ENCODE measurements at places on chromosomes 5 and 9. TPM values are rescaled to one million over a fixed set of nuclear protein-coding genes. Genes with fewer than 3 reads are reported as not detected.

DNA sequence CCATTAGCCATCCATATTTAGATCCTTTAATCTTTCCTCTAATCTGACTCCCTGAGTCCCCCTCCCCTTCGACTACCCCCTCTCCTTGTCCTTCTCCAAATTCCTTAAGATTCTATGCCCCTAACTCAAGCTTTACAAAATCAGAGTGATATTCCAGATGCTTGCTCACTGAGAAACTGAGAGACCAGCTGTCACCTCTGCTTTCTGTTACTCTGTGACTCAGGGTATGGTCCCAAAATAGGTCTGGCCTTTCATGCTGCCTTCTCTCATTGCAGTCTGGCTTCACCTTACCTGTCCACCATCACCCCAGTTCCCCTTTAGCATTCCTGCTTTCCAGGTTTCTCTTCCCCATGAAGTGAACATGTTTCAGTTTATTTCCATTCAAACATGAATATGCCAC, 383.3 kb upstream of the SLC30A5 start:
- DNase-seq: no peak

GRCh38 chr9:79256691-79257213, 315.0 kb upstream of the TLE4 start:
- DNase-seq: no peak

DNA sequence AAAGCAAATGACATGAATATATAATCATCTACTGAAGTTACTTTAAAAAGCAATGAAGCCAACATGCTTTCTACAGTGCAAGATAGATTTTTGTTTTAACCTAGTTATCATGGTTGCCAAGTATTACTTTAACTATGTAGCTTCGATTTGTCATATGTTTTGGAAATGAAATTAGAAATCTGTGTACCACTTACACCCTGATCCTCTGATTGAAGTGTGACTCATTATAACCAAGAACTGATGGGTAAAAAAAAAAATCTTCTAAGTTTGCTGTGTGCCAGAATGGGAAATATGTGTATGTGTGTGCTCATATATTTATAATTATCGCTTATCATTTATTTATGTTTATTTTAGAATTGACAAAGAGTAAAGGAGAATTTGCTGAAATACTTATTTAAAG, 9.1 kb upstream of the CDC42SE2 start:
- DNase-seq: no peak

GRCh38 chr5:141094481-141095262, at the start of gene PCDHB2:
PCDHB2 (plus strand) TSS chr5:141094615; CDS start chr5:141094791, 176 bp downstream.
- no peak for DNase-seq

GRCh38 chr9:3200331-3200774, 325.4 kb downstream of the RFX3 start:
- no peak for DNase-seq

DNA sequence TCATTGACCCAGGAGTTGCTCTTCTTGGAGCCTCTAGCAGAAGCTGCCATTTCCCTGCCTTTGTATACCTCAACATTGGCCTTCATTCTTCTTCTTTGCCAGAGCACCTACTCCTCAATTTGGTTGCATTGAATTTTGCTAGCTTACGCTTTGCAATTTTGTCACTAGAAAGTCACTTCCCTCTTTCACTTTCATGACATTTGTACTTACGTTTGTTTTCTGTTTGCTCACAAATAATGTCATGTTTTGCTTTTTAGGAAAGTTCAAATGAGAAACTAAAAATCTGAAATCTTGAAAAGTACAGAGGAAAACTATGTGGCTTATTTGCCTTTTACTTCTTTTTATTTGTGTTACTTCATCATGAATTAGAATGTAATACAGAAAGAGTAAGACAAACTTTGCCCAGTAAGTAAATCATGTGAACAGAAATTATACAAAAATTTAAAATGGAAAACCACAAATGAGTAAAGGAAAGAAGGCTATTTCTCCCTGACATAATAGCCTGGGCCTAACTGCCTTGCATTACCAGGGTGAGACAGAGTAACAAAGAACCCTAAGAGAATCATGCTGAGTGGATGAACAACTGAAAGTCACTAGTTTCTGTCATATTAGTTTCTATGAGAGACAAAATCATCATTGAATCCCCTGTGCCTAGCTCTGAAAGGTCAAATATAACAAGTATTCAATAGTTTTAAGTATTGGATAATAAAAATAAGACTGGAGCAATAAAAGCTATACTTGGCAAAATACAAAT, 7.4 kb upstream of the IFNA1 start:
- DNase-seq: no peak

DNA sequence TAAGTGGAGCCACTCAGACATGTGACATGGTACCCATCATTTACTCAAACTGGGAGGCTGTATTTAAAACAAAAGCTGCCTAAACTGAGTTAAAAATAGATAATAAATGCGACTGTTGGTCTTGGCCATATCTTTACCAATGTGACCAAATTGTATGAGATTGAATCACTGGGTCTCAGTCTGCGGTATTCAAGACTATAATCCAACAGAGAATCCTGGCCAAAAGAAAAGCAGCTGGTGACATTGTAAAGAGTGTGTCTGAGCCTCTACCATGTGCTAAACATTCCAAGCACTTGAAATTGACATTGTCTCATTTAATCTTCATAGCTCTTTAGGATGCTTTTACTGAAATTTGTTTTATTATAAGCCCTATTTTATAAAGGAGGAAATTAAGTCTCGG, 282.6 kb downstream of the ZNF608 start:
- no peak for DNase-seq

DNA sequence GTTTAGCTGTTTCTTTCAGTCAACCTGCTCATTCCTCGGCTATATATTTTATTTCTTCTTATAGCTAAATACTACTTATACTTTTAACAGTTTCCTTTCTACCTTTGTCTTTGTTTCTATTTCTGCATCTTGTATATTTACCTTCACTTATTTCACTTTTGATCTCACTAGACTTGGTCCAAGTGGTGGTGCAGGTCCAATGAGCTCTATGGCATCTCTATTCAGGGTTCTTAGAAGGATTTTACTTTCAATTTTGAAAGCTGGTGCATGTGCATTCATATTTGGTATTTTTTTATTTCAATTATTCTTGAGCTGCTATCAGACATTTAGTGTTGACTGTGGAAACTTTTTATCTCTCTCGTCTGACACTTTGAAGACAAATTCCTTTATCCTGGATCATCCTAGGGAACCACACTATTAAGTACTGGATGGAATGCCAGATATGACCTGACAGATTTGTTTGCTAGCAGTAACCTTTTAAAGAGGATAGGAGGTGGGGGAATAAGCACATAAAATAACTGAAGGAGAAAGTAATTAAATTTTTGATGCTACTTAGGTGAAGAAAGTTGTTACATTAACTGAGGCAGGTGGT, 123.1 kb upstream of the PJA2 start:
- no peak for DNase-seq

DNA sequence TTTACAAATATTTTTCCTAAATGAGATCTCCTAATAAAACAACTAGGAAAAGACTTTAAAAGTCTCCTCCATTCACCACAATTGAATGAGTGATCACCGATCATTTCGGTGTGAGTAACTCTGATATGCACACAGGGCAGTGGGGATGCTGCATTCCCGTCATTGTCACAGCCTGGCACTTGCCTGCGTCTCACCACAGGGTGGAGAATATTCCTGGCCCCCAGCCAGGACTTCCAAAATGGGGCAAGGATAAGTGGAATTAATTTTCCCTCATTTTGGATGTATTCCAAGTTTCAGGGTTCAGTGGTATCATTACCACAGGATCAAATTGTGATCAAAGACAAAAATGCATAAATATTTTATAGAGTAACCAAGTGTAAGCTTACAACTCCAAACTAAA, 107.1 kb downstream of the CTNND2 start:
- DNase-seq: no peak

DNA sequence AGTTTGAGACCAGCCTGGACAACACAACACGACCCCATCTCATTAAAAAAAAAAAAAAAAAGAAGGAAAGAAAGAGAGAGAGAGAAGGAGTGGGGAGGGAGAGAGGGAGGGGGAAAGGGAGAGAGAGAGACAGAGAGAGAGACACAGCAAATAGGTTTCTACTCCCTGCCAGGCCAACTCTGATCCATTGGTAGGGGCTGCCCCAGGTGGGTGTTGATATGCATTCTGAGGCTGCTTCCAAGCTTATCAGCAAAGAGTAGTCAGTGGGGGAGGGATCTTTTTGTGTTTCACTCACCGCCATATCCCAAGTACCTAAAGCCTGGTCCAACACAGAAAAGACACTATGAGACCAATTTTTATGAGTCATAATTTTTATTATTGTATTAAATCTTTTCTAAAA, 57.0 kb upstream of the SAP30L start:
- no peak for DNase-seq

- no peak for DNase-seq
These were observed 139.0 kb downstream of the CACNA1B start for GRCh38 chr9:138016406-138017187.

Gene HTR4
- 45.4 TPM for total RNA-seq

Gene GPX8
- 5.8 TPM for total RNA-seq

Gene ZNF483
- total RNA-seq: 5.8 TPM

Gene CDC20B
- not detected for total RNA-seq

Gene IGIP
- 10.8 TPM for total RNA-seq
